GM23338 (cell line): ENCODE measurements at places on chromosomes 12 and 14.

GRCh38 chr14:94936401-94936892, 166.5 kb upstream of the GSC start:
- peak; percentile 6 for DNase-seq
- H3K27me3 ChIP-seq = no peaks in the 10 kb centered on the region
- H3K4me3 ChIP-seq = no peak overlapping the region
- H3K36me3 ChIP-seq = no peaks in the 10 kb centered on the region
- no peaks in the 10 kb centered on the region for H3K4me1 ChIP-seq

DNA sequence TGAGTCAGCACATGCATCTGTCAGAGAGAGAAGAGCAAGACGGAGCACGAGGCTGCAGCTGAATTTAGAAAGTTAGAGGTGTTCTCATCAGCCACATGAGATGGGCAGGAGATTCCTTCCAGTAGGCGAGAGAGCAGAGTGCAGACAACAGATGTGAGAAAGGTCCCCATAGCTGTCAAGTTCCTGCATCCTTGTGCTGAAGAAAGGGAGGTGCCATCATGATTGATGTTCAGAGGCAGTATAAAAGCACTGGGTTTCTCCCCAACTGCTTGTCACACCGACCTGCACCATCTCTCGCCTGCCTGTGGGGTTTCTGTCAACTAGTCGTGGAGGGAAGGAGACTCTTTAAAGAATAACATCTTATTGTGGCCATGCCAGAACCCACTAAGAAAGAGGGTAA, at the start of gene MYBPC1:
MYBPC1 (plus strand) TSS at position 272 of the 400 bp plus-strand sequence; CDS start at position 372, 100 bp downstream.
- H3K4me3 ChIP-seq = no peak within 1 kb of the TSS
- no peak within 1 kb of the TSS for H3K27ac ChIP-seq
- no peaks in the 10 kb centered on the region for H3K27me3 ChIP-seq
- H3K36me3 ChIP-seq = no peaks in the 10 kb centered on the region

DNA sequence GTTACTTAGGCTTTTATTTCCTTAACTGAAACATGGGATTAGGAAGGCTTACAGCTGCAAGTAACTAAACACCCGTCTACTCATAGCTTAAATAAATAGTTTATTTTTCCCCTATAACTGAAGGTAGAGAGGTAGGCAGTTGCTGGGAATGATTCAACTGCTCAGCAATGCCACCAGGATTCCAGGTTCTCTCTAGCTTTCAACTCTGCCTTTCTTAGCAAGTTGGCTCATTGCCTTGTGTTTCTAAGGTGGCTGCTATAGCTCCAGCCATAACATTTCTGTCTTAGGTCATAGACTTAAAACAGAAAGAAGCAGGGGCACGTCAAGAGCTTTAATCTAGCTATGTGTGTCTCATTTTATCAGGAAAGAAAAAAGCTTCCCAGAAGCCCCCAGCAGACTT, 103.7 kb upstream of the MDM1 start:
- 0 out of 2 replicates have a peak, but pooled peaks cover 7% of the 10 kb centered on the region for H3K36me3 ChIP-seq
- peaks cover 15% of the 10 kb centered on the region for H3K4me1 ChIP-seq
- DNase-seq = no peak

GRCh38 chr14:52014601-52015267, 25.4 kb downstream of the RTRAF start:
- no peaks in the 10 kb centered on the region for H3K27me3 ChIP-seq
- no peak overlapping the region for H3K27ac ChIP-seq
- 0 out of 2 replicates have a peak, but pooled peaks cover 15% of the 10 kb centered on the region for H3K36me3 ChIP-seq
- H3K4me1 ChIP-seq = peaks cover 19% of the 10 kb centered on the region
- H3K4me3 ChIP-seq = no peak overlapping the region
- no peak for DNase-seq

- no peak overlapping the region for H3K27ac ChIP-seq
- DNase-seq = no peak
- no peaks in the 10 kb centered on the region for H3K36me3 ChIP-seq
- no peaks in the 10 kb centered on the region for H3K27me3 ChIP-seq
- no peaks in the 10 kb centered on the region for H3K4me1 ChIP-seq
Measured at GRCh38 chr12:92412856-92413255, 267.2 kb upstream of the BTG1 start.

DNA sequence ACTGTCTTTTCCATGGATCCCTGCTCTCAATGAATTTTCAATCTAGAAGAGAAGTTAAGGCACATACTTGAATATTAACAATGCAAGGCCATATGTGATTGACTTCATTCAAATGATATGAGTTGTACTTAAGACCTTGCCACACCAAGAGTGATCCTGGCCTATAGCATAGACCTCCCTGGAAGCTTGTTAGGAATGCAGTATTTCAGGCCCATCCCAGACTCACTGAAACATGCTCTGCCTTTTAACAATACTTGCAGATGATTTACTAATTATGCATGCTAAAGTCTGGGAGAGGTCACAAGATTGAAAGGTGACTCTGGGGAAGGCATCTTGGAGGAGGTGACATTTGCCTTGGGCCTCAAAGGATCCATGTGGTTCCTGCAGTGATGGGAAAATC, 43.2 kb downstream of the RFX4 start:
- H3K27ac ChIP-seq = no peak overlapping the region
- no peak overlapping the region for H3K4me3 ChIP-seq
- H3K36me3 ChIP-seq = no peaks in the 10 kb centered on the region
- H3K4me1 ChIP-seq = no peaks in the 10 kb centered on the region

DNA sequence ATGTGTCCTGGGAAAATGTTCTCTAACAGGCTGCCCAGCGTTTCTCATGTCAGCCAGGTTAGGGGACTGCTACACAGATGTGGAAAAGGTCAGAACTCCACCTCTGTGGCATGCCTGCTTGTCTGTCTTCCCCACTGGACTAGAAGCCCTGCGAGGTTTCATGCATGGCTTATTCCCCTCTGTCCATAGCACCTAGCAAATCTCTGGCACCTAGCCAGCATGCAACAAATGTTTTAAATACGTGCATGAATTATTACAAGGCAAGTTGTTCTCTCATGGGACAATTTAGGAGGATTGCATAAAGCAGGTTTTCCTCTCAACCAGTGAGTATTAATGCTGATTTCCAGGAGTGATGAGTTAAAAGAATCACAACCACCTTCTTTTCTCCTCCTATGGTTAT, 21.4 kb upstream of the KCNK13 start:
- no peaks in the 10 kb centered on the region for H3K4me1 ChIP-seq
- peaks cover 6% of the 10 kb centered on the region; the same call in 1 of the 2 replicates for H3K36me3 ChIP-seq
- no peak overlapping the region for H3K27ac ChIP-seq
- no peaks in the 10 kb centered on the region for H3K27me3 ChIP-seq
- no peak overlapping the region for H3K4me3 ChIP-seq

GRCh38 chr12:24709216-24709615, 239.7 kb downstream of the BCAT1 start:
- H3K4me1 ChIP-seq = no peaks in the 10 kb centered on the region
- H3K36me3 ChIP-seq = no peaks in the 10 kb centered on the region
- no peak for DNase-seq
- no peak overlapping the region for H3K4me3 ChIP-seq
- H3K27ac ChIP-seq = no peak overlapping the region

- H3K27ac ChIP-seq = no peak within 1 kb of the TSS
- peak within 1 kb of the TSS; percentile 59 for H3K4me3 ChIP-seq
- H3K36me3 ChIP-seq = no peaks in the 10 kb centered on the region
- peaks cover 5% of the 10 kb centered on the region; the same call in 1 of the 2 replicates for H3K4me1 ChIP-seq
Measured at GRCh38 chr12:75329918-75330826, at the start of gene CAPS2. CAPS2 (minus strand) TSS chr12:75330324; CDS start chr12:75326498, 3,826 bp downstream.

DNA sequence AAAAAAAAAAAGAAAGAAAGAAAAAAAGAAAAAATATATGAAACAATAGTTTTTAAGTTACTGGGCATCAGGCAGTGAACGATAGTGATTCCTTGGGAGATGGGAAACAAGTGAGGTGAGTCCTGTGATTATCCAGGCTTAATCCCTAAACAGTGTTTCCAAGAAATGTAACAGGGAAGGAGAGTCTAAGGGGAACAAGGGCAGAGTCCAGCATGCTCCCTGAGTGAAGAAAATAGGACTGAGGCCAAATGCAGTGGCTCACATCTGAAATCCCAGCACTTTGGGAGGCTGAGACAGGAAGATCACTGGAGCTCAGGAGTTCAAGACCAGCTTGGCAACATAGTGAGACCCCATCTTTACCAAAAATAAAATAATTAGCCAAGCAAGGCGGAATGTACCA, 40.7 kb downstream of the R3HDM2 start:
- no peaks in the 10 kb centered on the region; the same call in 1 of the 2 replicates for H3K36me3 ChIP-seq
- no peak overlapping the region for H3K4me3 ChIP-seq
- no peak for DNase-seq
- H3K4me1 ChIP-seq = peaks cover 9% of the 10 kb centered on the region; the same call in 1 of the 2 replicates

GRCh38 chr14:93035917-93036651, 79.6 kb downstream of the ITPK1 start:
- peaks cover 46% of the 10 kb centered on the region for H3K4me1 ChIP-seq
- DNase-seq = no peak
- H3K27me3 ChIP-seq = no peaks in the 10 kb centered on the region
- no peak overlapping the region for H3K4me3 ChIP-seq
- H3K36me3 ChIP-seq = no peaks in the 10 kb centered on the region

GRCh38 chr14:100454437-100454836, 131.3 kb downstream of the SLC25A47 start:
- H3K4me1 ChIP-seq = peaks cover 20% of the 10 kb centered on the region
- H3K36me3 ChIP-seq = no peaks in the 10 kb centered on the region; the same call in 1 of the 2 replicates
- no peak for DNase-seq
- no peaks in the 10 kb centered on the region for H3K27me3 ChIP-seq

DNA sequence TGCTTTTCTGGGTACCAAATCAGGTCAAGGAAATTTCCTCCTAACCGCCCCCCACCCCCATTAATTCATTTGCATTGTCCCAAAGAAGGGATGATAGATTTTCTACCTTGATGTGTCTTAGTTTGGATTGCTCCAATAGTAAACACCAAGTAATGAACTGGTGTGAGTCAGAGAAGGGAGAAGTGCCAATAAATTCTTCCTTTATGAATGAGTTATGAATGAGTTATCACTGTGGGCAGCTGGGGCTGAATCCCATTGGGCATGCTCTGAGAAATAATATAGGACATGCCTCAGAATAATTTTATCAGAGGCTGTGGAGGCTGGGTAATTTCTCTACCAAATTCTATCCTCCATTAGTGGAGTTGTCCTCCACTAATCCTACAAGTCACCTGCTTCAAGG, 277.9 kb upstream of the FLRT2 start:
- no peak overlapping the region for H3K27ac ChIP-seq
- peaks cover 11% of the 10 kb centered on the region; the same call in 1 of the 2 replicates for H3K4me1 ChIP-seq
- H3K27me3 ChIP-seq = no peaks in the 10 kb centered on the region
- H3K4me3 ChIP-seq = no peak overlapping the region
- DNase-seq = no peak

DNA sequence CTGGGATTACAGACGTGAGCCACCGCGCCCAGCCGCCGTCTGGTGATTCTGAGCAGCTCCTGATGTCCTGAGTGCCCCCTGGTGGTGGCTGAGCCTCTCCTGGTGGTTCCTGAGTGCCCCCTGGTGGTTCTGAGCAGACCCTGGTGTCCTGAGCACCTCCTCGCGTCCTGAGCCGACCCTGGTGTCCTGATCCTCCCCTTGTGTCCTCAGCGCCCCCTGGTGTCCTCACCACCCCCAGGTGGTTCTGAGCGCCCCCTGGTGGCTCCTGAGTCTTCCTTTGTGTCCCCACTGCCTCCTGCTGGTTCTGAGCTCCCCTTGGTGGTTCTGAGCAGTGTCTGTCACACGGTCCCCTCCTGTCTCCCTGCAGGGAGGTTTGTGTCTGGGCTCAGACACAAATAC, 1304.9 kb downstream of the TMEM121 start:
- no peak overlapping the region for H3K4me3 ChIP-seq
- H3K27ac ChIP-seq = no peak overlapping the region
- peaks cover 14% of the 10 kb centered on the region; the same call in 1 of the 2 replicates for H3K36me3 ChIP-seq
- H3K27me3 ChIP-seq = no peaks in the 10 kb centered on the region
- no peaks in the 10 kb centered on the region for H3K4me1 ChIP-seq

GRCh38 chr14:26478967-26479366, 118.9 kb downstream of the NOVA1 start:
- no peak overlapping the region for H3K4me3 ChIP-seq
- no peak for DNase-seq
- H3K27ac ChIP-seq = no peak overlapping the region
- no peaks in the 10 kb centered on the region for H3K36me3 ChIP-seq
- H3K4me1 ChIP-seq = no peaks in the 10 kb centered on the region
